ENCODE measurements at places on chromosomes 1 and 21.

DNA sequence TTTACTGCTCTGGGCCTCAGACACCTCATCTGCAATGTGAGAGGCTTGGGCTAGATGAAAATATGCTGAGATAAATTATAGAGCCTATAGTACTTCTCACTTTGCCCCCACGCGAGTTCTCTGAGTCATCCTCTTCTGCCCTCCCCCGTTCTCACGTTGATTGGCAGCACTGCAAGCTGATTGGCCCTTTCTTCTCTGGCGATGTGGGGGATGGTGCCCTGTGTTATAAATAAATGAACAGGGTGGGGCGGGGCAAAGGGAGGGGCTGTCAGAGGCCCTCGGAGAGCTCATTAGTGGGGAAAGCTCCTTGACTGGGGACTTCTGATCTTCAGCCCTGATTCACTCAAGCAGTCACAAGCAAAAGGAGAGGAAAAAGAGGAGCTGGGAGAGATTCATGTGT lies 64.3 kb upstream of the ZC3H12A start:
- no peak for DNase-seq

GRCh38 chr1:174871886-174872285 lies 127.9 kb upstream of the CACYBP start:
- DNase-seq = no peak

GRCh38 chr21:42750737-42751530 lies 97.5 kb downstream of the PDE9A start:
- DNase-seq = no peak

DNA sequence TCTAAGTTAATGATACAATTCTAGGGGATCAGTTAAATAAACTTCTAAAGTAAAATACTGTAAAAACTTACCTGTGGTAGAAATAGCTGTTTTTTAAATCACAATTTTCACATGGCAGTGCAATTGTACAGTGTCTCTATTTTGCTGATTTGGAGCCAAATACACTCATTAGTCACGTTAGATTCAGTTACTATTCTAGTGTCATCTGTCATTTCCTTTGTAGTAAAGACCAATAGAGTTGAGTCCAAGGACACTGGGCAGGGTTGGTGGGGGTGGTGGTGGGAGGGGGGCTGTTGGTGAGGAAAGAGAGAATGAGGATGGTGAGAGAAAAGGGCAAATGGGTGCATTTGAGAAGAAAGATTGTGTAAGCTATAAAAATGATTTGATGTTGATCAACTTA lies 33.6 kb downstream of the CD55 start:
- DNase-seq = no peak

- no peak for DNase-seq
Measured at GRCh38 chr1:185406691-185407009, 89.6 kb upstream of the IVNS1ABP start.

- DNase-seq = no peak
Measured at GRCh38 chr1:54271341-54271740, 71.4 kb downstream of the MRPL37 start.

DNA sequence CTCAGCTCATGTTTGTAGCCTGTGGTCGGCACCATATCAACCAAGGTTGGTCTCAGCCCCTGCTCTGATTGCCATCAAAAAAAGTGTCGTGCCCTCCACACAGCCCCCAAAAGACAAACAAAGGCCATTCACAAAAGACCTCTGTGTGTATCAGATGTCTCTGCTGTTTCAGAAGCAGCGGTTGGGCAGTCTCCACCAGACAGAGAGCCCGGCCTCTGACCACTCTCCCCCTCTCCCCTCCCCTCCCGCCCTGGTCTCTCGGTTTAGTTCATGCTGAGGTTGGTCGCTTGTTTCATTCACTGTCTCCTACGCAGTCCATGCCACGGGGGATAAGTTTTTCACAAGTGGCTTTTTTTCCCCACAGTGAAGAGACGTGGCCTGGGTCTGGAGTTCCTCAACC lies 27.1 kb downstream of the ACTA1 start:
- DNase-seq = no peak

- DNase-seq = no peak
Measured at GRCh38 chr1:37362594-37363385, 111.6 kb upstream of the ZC3H12A start.

GRCh38 chr1:5645135-5645399 lies 347.2 kb downstream of the NPHP4 start:
- no peak for DNase-seq

DNA sequence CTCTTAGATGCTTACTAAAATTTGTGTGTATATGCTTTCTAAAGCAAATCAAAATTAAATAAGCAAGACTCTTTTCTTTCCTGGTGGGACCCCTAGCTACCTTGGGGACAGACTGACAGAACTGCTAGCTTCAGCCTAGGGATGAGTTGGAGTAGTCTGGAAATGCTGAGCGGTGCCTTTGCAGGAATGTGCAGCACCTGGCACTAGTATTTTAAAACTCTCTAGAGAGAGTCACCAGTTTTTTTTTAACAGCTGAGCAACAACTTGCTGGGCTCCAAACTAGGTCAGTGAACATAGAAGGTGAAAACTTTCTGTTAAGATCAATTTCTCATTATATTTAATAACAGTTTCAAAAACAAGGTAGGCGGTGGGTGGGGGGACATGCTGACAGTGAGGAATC lies 56.8 kb downstream of the NUF2 start:
- no peak for DNase-seq

GRCh38 chr1:180195916-180196315 lies 34.1 kb upstream of the LHX4 start:
- DNase-seq = no peak

DNA sequence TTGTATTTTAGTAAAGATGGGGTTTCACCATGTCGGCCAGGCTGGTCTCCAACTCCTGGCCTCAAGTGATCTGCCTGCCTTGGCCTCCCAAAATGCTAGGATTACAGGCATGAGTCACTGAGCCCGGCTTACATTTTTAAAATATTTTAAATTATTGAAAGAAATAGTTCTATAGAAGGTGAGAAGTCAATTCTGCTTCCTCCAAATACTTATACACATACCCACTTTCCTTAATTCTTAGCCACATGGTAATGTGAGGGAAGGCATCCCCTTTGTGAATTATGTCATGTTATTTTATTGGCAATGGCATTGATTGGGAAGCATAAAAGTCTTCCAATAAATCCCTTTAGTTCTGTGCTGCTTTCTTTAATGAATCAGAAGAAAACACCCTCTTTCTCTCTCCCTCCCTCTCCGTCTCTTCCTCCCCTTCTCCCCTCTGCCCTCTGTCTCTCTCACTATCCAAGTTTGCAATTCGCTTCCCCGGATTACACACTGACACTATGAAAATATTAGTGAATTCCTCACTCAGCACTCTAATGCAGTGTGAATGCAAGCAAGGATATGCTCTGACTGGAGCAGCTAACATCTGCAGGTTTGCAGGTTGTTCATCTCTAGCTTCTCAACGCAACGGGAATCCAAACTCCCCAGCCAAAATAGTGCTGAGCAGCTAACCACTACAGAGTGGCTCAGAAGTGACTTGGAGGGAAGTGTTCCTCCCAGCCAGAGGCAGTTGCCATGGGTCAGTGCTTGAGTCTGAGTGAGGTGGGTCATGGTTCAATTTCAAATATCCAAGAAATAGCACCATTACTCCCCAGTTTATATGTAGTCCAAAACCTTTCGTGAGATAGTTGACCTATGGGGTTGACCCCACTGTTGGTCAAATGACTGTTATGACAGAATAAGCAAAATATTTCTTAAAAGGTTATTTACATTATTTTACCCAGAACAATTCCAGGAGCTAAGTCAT lies 77.8 kb upstream of the CD55 start:
- DNase-seq = no peak

DNA sequence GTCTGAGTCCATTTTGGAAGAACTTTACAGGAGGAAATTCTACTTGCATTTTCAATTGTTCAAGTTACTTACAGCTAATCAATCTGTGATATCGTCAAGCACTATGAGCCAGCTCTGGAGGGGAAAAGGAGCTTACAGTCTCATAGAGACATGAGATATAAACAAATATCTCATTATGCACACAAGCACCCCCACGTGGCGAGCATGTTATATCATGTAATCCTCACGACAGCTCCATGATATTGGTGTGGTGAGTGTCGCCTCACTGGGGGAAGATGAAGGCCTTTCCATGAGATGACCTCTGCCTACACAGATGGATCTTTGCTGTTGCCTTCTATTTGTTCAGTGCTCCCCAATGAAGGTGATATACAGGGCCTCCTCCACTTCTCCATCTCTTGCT lies 34.6 kb downstream of the TNR start:
- no peak for DNase-seq

DNA sequence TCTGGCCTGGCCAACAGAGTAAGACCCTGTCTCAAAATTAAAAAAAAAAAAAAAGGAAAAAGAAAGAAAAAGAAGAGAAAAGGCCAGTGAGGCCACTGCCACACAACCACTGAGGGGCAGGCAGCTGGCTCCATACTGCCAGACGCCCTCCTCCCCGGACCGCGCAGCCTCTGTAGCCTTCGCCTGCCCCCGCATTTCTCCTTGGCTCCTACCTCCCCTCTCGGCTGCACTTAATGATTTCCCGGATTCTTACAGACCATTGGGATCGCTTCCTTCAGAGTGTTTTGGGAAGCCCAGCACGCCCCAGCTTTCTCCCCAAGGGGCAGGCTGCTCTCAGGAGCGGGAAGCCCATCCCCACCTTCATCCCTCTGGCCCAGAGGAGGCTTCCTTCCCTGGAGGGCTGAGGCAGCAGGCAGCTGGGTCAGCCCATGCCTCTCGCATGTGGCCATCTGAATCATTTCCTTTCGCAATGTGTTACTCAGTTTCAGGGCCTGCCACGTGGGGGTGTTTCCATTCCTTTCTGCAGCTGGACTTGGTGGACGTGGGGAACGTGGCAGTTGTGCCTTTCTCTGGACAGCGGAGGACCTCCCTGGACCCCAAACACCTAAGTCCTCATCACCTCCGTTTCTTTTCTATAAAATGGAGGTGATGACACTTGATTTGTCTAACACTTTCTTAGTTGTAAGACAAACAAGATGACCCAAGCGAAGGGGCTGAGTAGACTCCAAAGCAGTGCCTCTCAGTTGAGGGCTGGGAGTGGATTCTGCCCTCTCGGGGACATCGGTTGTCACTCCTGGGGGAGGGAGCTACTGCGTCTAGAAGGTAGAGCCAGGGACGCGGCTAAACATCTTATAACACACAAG lies 2.3 kb downstream of the SLC2A5 start:
- no peak for DNase-seq

- DNase-seq = no peak
Measured at GRCh38 chr21:32516756-32517649, 68.3 kb downstream of the TCP10L start.

DNA sequence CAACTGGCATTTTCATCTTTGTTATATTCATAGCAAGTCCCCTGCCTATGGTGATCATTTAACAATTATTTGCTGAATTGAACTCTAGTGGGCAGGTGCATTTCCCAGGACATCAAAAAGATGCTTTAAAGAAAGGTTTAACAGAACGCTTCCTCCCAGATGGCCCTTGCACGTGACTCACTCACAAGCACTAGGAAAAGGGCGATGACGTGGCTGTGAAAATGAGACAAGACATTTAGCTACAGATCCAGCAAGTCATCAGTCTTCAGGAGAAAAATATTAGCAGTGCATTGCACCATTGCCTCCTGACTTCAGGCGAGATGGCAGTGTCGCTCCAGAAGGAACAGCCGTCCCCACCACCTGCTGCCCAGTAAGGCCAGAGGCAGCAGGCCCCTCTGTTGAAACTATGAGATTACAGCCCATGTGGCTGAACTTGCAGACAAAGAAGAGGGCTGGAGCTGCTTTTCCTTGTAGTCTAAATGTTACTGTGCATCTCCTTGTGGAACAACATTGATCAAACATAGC lies 37.2 kb downstream of the DSCAM start:
- DNase-seq = no peak

DNA sequence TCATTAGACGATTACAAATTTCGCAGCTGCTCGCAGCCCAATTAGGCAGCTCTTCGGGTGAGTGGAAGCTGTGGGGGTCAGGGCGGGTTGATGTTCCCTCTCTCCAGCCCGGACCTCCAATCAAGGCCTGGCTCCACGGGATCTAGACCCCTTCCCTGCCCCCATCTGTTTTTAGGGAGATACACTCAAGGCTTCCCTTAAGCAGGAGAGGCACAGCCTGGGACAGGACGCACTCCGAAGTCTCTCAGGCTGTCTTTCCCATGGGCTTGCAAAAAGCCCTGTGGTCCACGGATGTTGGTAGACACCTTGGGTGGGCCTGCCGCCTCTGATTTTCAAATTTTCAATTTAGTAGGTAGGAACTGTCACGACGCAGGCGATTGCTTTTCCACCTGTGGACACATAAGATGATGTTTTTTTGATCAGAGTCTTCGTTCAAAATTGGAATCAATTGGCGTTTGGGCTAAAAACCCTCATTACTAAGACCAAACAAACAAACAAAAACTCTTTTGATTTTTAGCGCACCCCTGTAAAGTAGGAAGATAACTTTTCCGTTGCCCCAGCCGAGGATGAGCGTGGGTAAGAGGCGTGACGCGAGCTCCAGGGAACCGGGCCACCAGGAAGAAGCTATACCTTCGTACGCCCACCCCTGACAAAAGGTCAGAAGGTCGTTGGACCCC lies 2.5 kb upstream of the LHX8 start:
- no peak for DNase-seq

GRCh38 chr1:24186993-24187790 lies at the start of gene IFNLR1:
Gene IFNLR1 (minus strand): TSS chr1:24187289. CDS start chr1:24187248, 41 bp downstream.
- DNase-seq = peak; percentile 75

GRCh38 chr1:196660852-196661251 lies 9.0 kb downstream of the CFH start:
- DNase-seq = no peak

DNA sequence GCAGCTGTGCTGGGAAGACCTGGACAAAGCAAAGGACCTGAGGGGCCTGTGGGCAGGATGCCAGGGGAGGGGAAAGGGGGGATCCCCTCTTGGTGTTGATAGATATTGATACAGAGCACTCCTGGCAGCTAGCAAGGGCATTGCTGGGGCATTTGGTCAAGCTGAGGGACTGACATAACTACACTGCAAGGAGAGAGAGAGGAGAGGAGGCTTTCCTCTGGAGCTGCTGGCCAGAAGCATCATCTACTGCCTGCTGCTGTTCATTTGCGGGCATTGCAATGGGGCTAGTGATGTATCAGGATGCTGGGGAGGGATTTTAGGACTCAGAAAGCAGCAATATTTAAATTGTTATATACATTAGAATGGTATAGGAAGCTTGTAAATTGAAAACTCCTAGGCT lies 142.0 kb downstream of the ZNF648 start:
- no peak for DNase-seq

- no peak for DNase-seq
Measured at GRCh38 chr21:36709030-36709867, 10.3 kb downstream of the SIM2 start.

DNA sequence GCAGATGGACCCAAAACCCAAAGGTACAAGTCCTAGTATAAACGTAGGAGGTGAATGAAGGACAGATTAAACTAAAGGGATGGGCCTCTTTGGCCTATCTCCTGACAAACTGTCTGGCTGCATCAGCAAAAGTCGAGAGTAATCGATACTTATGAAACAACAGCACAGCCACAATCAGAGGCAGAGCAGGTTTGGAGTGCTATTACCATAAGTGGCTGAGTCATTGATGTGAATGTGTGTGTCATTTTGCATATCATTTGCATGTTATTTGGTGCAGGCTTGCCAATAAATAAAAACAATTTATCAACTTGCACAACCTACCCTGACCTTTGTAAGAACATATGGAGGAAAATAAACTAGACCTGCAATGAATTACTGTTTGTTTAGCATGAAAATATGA lies 283.1 kb downstream of the NUF2 start:
- no peak for DNase-seq
